ENCODE measurements at places on chromosomes 11 and 22.

GRCh38 chr11:118001494-118001971, 15.3 kb downstream of the IL10RA start:
- DNase-seq: no peak

DNA sequence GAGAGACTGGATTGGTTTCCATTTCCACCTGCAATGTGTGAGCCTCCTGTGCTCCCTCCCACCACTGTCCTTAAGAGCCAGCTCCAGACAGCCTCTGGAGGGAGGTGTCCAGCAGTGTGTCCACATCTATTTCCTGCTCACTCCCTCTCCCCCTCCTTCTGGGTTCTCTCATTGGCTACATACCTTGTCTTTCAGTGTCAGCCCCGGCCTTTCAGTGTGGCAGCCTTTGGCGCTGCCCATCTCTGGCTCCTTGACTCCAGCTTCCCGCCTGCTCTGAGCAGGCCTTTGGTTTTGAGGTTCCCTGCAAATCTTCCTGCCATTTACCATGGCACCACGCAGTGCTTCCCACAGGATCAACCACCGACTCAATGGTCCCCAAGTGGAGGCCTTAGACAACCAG, 19.0 kb upstream of the PTPRJ start:
- DNase-seq: no peak

DNA sequence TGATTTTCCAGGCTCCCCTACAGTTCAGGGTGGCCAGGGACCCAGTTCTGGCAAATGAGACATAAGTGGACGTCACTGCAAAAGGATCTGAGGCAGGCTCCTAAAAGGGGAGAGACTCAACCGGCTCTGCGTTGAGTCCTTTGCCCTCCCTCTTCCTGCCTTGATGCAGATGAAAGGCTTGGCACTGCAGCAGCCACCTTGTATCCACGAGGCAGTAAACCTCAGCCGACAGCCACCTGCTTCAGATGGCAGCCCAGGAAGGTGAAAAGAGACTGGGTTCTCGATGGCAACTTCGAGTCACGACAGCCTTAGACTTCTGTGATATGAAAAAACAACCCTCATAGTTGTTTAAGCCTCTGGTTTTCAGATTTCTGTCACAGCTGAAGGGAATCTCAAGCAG, 14.7 kb upstream of the TREH start:
- DNase-seq: no peak

- DNase-seq: no peak
Observed at GRCh38 chr22:37112084-37112728, 2.7 kb upstream of the TMPRSS6 start.

DNA sequence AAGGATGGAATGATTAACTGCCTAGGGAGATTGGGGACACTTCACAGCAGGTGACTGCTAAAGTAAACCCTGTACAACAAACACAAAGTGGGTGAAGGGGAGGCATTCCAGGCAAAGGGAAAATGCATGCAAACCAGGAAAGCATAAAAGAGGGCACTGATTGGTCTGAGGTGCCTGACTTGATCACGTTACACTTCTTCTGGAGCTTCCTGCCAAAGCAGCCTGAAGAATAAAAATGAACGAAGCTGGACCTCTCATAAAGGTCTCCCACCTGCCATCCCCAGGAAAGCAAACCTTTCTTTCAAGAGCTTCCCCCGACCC, 46.7 kb upstream of the SCUBE2 start:
- no peak for DNase-seq

- no peak for DNase-seq
Observed at GRCh38 chr11:61149624-61150615, 11.3 kb downstream of the VPS37C start.
